Osteoblast (primary cell): ENCODE measurements at places on chromosomes 2 and 18. TPM values are rescaled to one million over a fixed set of nuclear protein-coding genes. Genes with fewer than 3 reads are reported as not detected.

- H3K27ac ChIP-seq: no peak overlapping the region
- DNase-seq: no peak
These were observed 50.6 kb downstream of the PXDN start for GRCh38 chr2:1693723-1694122.

GRCh38 chr2:101387151-101387834, at the start of gene CREG2:
Gene CREG2 (minus strand): TSS chr2:101387503. CDS start chr2:101387457, 46 bp downstream.
- H3K4me3 ChIP-seq: peak within 1 kb of the TSS; percentile 67
- peaks cover 3% of the 10 kb centered on the region for H3K36me3 ChIP-seq
- H3K27me3 ChIP-seq: peaks cover 29% of the 10 kb centered on the region
- H3K4me1 ChIP-seq: peaks cover 23% of the 10 kb centered on the region

DNA sequence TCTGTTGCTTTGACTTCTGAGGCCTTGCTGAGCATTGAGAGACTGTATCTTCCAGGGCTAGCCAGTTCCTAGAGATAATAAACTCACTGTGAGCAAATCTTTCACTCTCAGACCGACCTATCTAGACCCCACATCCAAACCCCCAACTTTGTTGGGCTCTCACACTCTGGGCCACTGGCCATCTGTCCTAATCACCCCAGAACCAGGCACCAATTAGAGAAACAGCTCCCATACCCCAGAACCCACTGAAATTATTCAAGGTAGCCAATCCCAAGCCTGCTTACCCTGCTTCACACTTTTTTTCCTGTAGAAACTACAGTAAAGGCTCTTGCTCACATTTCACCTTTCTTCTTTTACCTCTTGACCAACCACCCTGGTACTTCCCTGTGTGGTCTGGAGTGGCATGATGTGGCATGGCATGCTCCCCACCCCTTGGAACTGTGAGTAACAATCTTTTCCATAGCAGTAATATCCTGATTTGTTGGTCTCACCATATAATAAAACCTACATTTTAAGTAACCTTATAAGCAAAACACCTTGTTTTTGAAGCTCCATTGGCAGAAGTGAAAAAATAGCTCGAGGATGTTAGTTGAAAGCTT, 55.2 kb downstream of the ANKRD12 start:
- H3K27ac ChIP-seq: no peak overlapping the region
- H3K4me1 ChIP-seq: no peaks in the 10 kb centered on the region
- DNase-seq: no peak
- H3K36me3 ChIP-seq: peaks cover 21% of the 10 kb centered on the region

The SP140 gene
- total RNA-seq: under 0.01 and 0.36 TPM in 2 replicates

The MARCO gene
- not detected in 2 replicates for total RNA-seq

DNA sequence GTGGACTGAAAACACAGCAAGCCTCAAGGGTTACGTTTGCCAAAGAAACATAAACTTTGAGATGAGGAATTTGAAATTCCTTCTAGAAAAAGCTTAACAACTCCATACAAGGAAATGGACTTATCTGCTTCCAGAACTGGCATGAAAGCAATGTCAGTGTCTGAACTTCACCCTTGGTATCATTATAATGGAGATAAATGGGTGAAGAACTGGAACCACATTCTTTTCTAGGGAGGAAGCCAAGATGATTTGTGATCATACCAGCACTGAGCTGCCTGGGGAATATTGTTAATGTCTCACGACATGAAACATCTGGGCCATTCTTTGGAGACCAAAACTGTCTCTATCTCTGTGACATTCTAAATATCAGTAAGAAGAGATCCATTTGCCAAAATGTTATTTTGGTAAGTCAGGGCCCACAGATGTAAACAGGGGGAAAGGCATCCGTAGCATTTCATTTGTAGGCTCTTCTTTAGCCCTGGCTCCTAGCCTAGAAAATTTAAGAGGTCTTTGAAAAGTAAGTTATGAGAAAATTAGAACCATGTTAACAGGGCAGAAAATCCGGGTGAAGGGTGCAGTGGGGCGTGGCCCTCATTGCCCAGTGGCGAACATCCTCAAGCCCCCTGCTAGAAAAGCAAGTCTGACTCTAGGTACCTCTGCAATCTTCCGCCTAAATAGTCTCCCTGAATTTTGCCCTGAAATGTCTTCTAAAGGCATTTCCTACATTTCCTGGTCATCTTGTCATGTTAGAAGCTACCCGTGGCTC, 295.3 kb upstream of the EPAS1 start:
- H3K4me3 ChIP-seq: no peak overlapping the region
- peaks cover 16% of the 10 kb centered on the region for H3K4me1 ChIP-seq
- no peak for DNase-seq
- H3K27ac ChIP-seq: peak overlapping the region; percentile 61
- no peaks in the 10 kb centered on the region for H3K27me3 ChIP-seq

DNA sequence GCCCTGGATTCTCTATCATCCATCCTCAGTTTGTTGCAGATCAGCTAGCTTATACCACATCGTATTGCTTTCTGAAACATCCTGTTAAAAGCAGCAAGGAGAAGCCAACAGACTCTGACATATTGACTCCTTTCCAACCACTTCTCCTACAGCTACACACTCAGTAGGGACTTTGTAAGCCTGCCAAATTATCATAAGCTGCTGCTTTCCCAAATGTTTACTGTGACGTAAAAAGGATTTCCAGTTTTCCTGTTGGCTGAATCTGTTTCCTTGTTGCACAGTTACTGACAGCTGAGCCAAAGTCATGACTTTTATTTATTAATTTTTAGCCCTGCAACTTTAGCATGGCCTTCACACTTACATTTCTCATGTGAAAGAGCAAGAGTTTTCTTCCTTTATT, 294.3 kb downstream of the KCNJ3 start:
- H3K36me3 ChIP-seq: no peaks in the 10 kb centered on the region
- no peak overlapping the region for H3K27ac ChIP-seq
- no peak for DNase-seq
- H3K4me1 ChIP-seq: no peaks in the 10 kb centered on the region
- H3K27me3 ChIP-seq: no peaks in the 10 kb centered on the region
- H3K4me3 ChIP-seq: no peak overlapping the region

The GAREM2 gene
- 1.4 and 2.4 TPM in 2 replicates for total RNA-seq

DNA sequence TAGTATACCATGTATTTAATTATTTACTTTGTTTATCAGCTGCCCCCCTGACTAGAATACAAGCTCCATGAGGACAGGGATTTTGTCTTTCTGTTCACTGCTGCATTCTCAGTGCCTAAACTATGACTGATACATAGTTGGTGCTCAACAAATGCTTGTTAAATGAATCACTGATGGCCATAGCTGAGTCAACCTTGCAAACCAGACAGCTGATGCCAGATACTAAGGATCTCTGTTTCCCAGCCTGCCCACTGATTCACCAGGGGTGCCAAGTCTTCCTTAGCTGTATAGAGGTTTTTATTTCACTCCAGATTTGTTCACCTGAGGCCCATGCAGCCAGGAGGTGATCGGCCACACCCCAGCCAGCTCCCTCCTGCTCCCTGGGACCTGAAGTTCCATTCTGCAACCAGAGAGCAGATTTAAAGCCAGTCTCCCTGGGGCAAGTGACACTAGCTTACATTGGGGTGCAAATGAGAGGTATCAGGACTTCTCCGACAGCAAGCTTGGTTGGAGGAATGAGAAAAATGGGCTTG, 92.2 kb downstream of the C1QL2 start:
- H3K27ac ChIP-seq: no peak overlapping the region
- H3K4me1 ChIP-seq: no peaks in the 10 kb centered on the region
- no peak for DNase-seq
- H3K27me3 ChIP-seq: no peaks in the 10 kb centered on the region
- H3K4me3 ChIP-seq: no peak overlapping the region
- no peaks in the 10 kb centered on the region for H3K36me3 ChIP-seq

DNA sequence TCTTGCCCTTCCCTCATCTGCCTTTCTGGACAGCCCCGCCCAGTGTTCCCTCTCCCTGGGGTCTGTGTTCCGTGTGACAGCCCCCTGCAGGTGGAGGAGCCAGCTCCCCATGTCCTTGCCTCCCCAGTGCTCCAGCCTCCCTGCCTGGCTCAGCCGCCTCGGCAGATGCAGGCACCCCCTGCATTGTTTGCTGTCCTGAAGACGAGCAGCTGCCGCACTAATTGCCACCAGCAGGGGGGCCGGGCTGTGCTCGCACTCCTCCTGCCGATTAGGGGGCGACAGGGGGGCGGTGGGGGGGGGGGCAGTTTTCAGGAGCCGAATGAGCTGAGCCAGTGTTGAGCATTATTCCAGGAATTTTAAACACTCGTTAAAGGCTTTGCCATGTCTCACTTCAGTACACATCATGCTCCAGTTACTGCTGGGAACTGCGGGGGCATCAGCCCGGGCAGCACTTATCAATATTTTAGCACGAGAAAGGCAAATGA, 23.3 kb downstream of the SIX3 start:
- peaks cover 9% of the 10 kb centered on the region for H3K4me1 ChIP-seq
- no peak overlapping the region for H3K4me3 ChIP-seq
- no peaks in the 10 kb centered on the region for H3K27me3 ChIP-seq
- no peaks in the 10 kb centered on the region for H3K36me3 ChIP-seq
